Erythroblast (primary cell): ENCODE measurements at places on chromosomes 3 and 15.

DNA sequence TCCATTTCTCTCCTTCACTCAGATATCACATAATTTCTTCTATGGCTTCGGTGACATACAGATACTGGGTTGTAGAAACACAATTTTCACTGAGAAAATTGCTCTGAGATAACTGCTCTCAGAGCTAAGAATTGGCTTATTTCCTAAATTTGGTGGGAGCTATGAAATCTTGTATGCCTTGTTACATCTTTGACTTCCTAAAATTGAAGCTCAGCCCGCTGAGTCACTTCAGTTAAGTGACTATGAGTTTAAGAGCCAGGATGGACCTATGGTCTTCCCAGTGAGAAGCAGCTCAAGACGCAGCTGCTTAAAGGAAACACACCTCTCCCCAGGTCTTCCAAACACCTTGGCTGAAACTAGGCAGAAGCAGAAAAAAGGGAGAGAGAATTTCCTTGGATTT lies 56.4 kb downstream of the EFHB start:
- DNase-seq, result no peak

DNA sequence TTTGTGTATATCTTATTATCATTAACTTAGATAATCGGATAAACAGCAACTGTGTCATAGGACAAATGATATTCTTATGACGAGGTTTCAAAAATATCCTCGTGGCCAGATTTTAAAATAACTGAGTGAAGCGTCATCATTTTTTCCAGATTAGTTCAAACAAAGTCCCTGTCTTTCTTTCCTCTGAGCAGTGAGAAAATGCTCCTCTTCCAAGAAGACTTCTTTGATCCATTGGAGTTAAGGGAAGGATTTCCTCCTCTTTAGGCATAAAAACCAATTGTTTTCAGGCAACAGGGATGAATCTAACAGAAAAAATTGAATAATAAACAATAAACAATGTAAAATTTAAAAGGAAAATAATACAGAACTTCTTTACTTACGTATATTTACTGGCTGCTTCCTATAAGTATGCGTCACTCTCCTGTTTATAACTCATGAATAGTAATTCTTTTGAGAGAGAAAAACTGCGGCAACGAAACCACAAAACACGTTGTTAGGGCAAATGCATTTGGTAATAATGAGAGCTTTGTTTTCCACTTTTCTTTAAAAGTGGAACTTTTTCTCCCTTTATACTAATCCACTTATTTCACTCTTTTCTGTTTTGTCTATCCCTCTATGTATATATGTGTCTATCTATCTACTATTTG lies 419.4 kb upstream of the ONECUT1 start:
- DNase-seq, result no peak

DNA sequence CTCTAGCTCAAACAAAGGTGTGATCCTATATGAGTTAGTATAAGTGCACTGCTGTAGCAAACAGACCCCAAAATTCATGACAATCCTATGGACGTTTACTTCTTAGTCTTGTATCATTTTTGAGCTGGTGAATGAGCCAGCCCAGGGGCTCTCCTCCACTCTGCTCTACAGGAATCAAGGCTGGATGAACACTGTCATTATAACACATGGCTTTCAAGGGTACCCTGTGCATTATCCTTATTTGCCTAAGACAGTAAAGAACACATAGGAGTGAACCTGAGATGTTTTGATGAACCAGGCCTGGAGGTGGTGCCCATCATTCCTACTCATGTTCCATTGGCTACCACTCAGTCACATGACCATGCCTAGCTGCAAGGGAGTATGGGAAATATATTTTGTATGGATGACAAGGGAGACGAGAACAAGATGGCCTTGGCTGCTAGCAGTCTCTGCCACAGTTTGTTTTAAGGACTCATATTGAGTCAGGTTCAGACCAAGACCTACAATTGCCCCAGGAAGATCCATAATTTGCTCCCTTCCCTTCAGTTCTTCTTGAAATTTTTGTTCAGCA lies 107.4 kb upstream of the HES1 start:
- no peak for DNase-seq

DNA sequence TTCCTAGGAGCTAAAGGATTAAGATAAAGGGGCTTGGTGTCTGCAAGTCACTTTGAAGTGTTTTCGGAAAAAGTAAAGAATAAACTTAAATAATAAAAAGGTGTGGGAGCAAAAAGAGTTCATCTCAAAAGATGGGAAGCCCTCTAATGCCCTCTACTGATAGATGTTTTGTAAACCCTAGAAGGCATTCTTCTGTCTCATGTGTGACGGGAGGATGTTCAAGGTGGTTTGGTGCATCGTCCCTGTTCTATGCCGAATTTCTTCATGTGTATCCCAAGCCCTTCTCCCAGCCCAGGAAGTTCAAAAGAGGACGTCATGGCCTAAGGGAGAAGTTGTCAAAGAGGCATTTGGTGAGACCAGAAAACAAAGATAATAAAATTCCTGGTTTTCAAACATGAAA lies 37.2 kb downstream of the CCK start:
- DNase-seq, result no peak

- DNase-seq, result no peak
Observed at GRCh38 chr3:57538465-57538864, 5.7 kb downstream of the DNAH12 start.

DNA sequence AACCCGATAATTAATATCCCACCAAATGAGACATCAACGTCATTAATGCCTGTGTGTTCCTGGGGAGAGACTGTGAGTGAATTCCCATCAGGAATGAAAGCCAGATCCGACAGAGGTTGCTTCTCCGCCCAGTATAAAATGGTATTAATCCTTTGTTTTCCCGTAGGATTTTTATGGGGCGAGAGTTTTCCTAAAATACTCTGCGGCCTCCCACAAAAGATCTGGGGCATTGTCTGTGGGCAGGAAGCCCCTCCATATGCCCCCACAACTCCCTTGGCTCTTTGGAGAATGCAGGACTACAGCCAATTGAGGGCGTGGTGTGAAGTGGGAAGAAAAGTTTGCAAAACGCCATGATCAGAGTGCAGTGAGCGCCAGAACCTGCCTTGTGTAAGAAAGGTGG lies 26.7 kb downstream of the ZIC4 start:
- DNase-seq, result no peak

- DNase-seq, result no peak
Observed at GRCh38 chr3:45765266-45765851, 31.0 kb downstream of the SLC6A20 start.

- peak; percentile 38 for DNase-seq
Observed at GRCh38 chr3:14439501-14440167, 37.2 kb downstream of the SLC6A6 start.

DNA sequence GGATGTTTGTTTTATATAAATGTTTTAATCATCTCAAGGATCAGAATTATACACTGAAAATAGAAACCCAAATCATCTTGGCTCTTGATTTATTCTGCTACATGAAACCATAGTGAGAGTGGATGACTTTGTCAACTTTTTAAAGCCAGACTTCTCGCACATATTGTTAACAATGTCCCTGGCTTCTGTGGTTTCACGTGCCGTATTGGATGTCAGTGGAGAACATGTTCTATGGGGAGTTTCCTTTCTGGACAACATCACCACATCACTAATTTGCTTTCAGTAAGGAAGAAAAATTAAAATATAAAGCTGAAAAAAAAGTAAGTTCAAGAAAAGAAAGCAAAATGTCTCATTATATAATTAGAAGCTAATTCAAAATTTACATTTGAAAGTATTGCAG lies 297.1 kb upstream of the MME start:
- DNase-seq, result no peak

- no peak for DNase-seq
Observed at GRCh38 chr15:24945711-24946110, 9.1 kb upstream of the SNRPN start.
